ENCODE measurements at places on chromosomes 1 and 21.

- peak; percentile 55 for DNase-seq
These were observed 1.1 kb downstream of the CKS1B start for GRCh38 chr1:154975409-154976059.

DNA sequence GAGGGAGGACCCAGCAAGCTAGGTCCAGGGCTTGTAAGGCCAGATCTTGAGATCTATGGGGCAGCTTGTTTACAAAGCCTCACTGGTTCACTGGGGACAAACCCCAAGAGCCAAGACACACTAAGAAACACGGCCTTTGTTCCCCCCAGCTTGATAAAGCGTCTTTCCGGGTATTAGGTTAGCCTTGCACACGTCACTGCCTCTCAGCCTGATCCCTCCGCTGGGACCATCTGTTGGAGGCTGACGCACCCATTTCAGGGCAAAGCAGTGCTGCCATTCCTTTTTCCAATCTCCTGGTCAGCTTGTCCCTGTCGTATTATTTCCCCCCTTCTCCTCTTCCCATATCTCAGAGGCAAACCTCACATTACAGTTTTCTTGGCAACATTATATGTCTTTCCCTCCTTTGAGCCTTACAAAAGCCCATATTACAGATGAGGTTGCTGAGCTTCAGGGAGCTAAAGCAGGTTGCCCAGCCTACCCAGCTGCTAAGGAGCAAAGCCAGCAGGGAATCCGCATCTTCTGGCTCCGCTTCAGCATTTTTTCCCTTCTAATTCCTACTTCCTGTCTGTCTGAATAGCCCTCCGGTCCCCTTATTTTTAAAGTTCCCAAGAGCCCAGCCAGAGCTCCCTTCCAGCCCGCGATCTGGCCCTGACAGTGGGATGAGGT, 4.1 kb downstream of the HEYL start:
- DNase-seq, result no peak

- DNase-seq, result no peak
These were observed 204 bp downstream of the CIART start for GRCh38 chr1:150282558-150282958.

DNA sequence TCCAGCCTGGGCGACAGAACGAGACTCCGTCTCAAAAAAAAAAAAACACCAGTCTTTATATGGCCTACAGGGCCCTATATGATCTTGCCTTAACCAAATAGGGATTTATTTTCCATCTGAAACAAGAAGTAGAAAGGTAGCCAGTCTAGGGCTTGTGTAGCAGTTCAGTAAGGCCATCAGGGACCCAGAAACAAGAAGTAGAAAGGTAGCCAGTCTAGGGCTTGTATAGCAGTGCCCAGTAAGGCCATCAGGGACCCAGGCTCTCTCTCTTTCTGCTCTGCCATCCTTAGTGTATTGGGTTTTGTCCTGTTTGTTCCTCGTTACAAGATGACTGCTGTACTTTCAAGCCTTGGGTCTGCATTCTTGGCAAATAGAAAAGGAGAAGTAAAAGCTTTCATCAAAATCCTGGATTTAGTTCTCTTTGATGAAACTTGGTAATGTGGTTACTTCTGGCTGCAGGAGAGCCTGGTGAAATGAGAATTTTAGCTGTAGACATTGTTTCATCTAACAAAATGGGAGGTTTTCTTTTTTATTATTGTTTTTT, 46.1 kb downstream of the PKN2 start:
- DNase-seq, result no peak

DNA sequence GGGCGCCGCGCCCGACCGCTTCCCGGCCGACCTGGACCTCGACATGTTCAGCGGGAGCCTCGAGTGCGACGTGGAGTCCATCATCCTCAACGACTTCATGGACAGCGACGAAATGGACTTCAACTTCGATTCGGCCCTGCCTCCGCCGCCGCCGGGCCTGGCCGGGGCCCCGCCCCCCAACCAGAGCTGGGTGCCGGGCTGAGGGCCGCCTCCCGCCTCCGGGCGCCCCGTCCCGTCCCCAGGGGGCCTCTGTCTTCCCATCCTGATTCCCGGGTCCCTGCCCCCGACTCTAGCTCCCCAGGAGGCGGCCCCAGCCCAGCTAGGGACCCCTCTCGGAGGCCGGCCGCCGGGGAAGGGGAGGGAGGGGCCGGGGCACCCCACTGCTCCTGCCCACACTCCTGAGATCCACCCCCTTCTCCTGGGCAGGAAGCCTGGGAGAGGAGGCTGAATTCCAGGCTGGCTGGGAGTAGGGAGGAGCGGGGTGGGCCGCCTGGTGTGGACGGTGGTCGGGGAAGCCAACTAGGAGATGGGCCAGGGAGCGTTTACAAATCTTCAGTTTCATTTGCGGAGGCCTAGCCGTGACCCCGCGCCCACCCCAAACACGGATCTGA, 21.4 kb downstream of the FOXO6 start:
- no peak for DNase-seq

GRCh38 chr1:158674302-158674701, 12.2 kb downstream of the SPTA1 start:
- no peak for DNase-seq
